ENCODE measurements at places on chromosomes 1 and 21.

DNA sequence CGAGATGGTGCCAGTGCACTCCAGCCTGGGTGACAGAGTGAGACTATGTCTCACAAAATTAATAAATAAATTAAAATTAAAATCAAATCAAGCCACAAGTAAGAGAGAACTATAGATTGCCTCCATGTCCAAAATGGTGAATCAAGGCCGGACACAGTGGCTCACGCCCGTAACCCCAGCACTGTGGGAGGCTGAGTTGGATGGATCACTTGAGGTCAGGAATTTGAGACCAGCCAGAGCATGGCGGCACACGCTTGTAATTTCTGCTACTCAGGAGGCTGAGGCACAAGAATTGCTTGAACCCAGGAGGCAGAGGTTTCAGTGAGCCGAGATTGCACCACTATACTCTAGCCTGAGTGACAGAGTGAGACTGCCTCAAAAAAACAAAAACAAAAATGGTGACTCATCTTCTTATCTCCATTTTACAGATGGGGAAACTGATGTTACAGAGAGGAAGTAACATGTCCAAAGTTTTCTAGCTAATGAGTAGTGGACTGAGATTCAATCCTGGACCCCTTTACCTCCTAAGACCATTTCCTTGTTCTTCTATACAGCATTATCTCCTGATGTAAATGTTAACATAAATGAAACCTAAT lies 99.0 kb upstream of the HNRNPU start:
- DNase-seq: no peak

DNA sequence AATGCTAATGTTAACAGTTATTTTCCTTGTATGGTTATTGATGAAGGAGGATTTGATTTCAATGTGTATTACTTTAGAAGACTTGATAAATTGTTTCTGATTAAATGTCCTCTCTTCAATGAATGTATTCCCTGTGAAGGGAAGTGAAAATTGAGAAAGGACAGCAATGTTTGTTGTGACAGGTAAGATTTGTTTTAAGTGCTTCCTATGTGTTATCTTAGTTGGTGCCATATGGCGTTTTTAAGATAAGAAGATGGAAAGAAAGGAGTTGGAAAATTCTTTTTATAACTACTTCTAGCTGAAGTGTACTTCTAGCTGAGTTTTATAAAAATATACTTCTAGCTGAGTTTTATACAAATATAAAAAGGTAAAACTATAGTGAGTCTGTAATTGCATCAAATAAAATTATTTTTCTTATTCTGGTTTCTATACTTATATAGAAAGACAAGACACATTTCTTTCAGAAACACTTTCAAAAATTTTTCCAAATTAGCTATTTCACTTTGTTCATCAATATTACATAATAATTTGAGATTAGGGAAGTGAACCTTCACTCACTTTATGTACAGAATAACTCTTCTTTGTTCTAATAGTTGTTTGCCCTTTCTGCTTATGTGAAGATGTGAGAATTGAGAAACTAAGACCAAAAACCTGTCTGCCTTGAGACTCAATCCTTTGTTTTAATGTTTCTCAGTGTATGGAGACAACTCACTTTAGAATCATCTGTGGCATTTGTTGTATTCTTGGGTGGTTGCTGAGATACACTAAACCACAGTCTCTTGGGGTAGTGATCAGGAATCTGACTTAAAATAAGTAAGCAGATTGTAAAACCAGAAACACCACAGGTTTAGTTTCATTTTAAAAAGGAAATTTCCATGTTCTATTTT lies 382.9 kb upstream of the B3GALT2 start:
- DNase-seq: no peak

GRCh38 chr21:34952701-34953100 lies 96.4 kb downstream of the RUNX1 start:
- no peak for DNase-seq

GRCh38 chr1:24209097-24209496 lies 22.0 kb upstream of the IFNLR1 start:
- DNase-seq: no peak

- no peak for DNase-seq
Measured at GRCh38 chr1:200869376-200869752, 3.4 kb upstream of the GPR25 start.

DNA sequence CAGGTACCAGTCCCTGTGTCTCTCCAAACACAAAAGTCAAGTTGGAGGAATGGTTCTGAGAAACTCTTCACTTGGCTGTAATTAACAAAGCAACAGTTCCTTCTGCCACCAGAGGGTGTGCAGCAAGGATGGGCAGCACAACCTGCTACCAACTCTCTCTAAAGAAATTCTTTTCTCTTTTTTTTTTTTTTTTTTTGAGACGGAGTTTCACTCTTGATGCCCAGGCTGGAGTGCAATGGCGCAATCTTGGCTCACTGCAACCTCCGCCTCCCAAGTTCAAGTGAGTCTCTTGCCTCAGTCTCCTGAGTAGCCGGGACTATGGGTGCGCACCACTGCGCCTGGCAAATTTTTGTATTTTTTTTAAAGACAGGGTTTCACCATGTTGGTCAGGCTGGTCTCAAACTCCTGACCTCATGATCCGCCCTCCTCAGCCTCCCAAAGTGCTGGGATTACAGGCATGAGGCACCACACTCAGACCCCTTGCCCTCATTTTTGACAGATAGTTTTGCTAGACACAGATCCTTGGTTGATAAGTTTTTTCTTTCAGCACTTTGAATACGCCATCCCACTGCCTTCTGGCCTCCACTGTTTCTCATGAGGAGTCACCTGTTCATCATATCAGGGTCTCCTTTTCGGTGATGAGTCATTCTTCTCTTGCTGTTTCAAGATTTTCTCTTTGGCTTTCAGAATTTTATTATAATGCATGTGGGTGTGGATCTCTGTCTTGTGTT lies 12.1 kb upstream of the DEGS1 start:
- DNase-seq: peak; percentile 53

DNA sequence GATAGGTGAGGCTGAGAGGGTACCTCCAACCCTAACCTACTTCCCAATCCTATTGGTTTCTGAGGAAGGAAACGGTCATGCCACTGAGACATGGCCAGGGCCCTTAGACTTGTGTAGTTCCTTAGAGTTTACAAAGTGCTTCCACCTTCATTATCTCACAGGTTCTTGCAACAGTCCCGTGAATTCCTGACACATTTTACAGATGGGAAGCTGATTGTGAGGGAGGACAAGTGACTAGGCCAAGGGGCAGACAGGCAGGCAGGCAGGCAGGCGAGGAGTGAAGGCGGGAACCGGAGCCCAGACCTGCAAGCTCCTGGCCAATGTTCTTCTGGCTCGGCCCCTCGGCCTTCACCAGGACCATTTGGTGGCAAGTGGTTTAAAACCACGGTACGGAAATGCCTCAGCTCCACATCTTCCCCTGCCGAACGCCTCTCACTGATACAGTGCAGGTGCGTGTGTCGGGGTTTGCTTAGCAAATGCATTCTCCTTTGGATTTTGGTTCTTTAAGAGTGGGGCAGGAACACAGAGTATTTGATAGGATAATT lies 45.1 kb downstream of the ZBTB18 start:
- DNase-seq: no peak

DNA sequence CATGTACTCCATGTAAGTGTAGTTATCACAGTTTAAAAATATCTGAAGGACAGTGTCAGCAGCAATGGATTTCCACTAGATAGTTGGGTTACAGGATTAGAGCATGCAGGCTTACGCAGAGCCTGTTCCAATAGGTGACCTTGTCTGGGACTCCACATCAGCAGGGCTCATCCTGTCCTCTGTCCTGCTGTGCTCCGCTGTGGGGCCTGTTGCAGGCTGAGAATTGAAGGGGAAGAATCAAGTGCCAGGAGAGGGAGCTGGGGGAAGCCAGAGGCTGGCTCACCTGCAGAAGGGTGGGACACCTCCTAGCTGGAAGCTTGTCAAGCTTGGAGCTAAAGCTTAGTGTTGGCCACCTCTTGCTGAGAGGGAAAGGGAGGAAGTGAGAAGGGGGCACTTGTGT lies 62.8 kb downstream of the XCL2 start:
- no peak for DNase-seq

- DNase-seq: no peak
Measured at GRCh38 chr1:114715952-114716303, 643 bp downstream of the NRAS start.

DNA sequence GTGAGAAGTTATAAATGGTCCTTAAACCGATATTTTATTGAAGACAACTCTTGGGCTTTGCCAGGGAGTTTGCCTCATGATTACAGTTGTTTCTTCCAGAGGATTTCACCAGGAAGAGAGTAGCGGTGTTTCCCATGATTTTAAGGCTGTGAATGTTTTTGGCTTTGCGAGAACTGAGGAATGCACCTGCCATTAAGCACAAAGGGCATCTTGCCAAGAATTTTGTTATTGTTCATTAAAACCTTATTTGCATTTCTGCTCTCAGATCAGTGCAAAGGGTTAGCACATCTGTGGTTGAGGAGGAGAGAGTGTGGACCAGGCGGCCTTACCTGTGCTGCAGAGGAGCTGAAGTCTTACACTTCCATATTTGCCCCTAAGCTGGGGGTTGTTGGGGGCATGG lies 13.8 kb downstream of the CNIH3 start:
- DNase-seq: no peak

GRCh38 chr1:162357681-162358266 lies 18.9 kb downstream of the SPATA46 start:
- DNase-seq: peak; percentile 53

- DNase-seq: no peak
Measured at GRCh38 chr1:110032327-110032726, 2.1 kb upstream of the STRIP1 start.

GRCh38 chr21:38384675-38385426 lies 113.4 kb downstream of the ERG start:
- no peak for DNase-seq

DNA sequence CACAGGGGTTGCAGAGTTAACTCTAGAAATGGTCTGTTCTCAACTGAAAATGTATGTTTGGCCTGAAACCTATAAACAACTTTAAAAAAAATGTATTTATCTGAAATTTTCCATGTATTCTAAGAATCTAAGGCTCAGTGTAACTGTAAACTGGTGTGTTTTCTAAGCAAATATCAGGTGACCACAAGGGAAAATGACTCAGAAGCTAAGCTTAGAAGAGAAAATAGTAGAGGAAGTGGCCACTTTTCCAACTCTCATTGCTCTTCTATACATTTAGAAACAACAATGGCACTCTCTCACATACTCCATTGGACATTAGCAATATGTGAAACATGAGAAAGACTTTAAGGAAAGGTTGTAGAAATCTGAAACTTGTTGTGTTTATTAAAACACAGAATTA lies 7.5 kb downstream of the TNFSF18 start:
- DNase-seq: peak; percentile 26

DNA sequence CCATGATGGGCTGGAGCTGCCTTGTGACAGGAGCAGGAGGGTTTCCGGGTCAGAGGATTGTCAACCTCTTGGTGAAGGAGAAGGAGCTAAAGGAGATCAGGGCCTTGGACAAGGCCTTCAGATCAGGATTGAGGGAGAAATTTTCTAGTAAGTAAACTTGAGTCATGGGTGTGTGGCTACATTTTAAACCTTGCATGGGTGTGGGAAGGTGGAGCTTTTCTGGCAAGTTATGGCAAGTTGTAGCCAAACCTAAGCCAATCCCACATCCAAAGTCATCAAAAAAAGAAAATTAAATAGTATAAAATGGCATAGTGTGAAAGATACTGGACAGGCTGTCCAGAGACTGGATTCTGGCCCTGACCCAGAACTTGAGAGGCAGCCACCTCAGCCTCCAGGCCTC lies 39.8 kb upstream of the HSD3B1 start:
- no peak for DNase-seq

- DNase-seq: no peak
Measured at GRCh38 chr1:109668123-109668775, 392 bp downstream of the GSTM2 start.

DNA sequence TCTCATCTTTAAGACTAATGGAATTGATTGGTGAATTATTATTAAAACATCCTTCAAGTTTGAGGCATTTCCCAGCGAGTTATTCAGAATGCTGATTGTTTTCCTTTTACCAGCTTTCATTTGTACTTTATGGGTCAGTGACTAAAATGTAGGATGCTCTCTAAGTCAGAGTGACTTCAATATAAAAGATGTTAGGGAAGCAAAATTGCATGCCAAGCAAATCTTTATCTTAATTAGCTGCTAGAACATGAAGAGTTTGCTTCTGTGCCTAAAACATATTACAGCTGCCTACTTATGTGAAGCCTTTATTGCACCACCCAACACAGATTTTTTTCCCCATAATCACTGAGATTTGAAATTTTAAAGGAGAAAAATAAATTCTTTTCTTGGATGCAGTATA lies 79.8 kb upstream of the CYYR1 start:
- DNase-seq: no peak

GRCh38 chr1:220566869-220567268 lies 38.9 kb downstream of the MARK1 start:
- DNase-seq: no peak
